ENCODE measurements at places on chromosomes 4 and X. TPM values are rescaled to one million over a fixed set of nuclear protein-coding genes. Genes with fewer than 3 reads are reported as not detected.

The PRICKLE3 gene
- total RNA-seq, result 3.3 TPM

The SCOC gene
- total RNA-seq, result 9.3 TPM

The MGAT4D gene
- total RNA-seq, result under 0.01 TPM

The CAMK2D gene
- total RNA-seq, result 58.6 TPM

The HSFX1 gene
- not detected for total RNA-seq

The ADGRL3 gene
- under 0.01 TPM for total RNA-seq

The CTSO gene
- 7.9 TPM for total RNA-seq
